ENCODE measurements at places on chromosomes 4 and X.

- no peak for DNase-seq
Measured at GRCh38 chr4:113071805-113072204, 22.4 kb downstream of the ANK2 start.

DNA sequence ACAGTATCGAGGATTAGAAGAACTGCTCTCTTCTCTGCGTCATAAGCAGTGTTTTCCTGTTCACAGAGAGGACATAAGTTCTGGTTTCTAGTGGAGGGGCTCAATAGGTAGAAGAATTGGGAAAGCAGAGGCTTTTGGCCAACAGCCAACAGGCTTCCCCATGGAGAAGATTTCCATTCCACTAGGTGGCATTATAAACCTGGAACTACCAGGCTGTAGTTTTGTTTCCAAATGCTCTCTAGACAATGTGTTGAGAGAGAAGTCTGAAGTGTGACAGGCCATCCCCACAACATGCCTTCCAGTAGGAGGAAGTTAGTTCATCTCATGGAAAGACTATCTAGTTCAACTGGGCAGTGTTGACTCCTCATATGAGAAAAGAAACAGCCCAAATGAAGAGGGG, 63.8 kb upstream of the ANXA10 start:
- no peak for DNase-seq

DNA sequence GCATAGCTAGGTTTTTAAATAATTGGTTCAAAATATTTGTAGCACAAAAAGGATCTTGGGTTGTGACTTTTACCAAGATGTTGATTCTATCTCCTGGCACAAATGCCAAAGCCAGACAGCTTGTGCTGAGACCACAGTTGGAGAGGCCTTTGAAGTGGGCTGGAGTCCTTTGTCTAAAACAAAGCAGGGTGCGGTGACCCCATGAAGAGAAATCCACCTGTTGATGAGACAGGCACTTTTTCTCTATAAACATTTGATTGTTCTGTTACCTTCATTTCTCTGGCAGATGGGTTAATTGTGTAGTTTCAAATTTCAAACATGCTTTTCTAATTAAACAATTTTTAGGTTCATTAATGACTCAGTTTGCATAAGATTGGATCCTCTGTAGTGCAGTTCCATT, 56.7 kb downstream of the STOX2 start:
- DNase-seq = no peak

DNA sequence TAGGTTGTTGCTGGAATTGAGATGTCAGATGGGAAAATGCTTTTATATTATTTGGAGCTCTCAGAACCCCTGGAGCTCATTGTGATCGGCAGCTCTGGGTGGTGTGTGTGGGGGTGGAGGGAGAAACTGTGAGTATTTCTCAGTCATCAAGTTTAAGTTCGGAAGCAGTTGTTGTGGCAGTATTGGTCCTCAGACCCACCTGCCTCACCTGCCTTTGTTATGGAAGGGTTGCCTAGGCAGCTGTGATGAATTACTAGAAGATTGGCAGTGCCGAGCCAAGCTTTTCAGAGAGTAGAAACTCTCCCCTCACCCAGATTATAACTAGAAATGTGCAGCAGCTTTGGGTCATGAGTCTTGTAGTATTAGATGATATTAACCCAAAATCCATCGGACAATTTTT, 9.5 kb downstream of the IGSF1 start:
- DNase-seq = no peak

GRCh38 chr4:164894702-164895101, 17.7 kb downstream of the APELA start:
- DNase-seq = no peak

GRCh38 chr4:143375326-143376073, 38.8 kb downstream of the GAB1 start:
- DNase-seq = no peak

- DNase-seq = no peak
Measured at GRCh38 chr4:8073206-8073863, 85.3 kb downstream of the ABLIM2 start.

DNA sequence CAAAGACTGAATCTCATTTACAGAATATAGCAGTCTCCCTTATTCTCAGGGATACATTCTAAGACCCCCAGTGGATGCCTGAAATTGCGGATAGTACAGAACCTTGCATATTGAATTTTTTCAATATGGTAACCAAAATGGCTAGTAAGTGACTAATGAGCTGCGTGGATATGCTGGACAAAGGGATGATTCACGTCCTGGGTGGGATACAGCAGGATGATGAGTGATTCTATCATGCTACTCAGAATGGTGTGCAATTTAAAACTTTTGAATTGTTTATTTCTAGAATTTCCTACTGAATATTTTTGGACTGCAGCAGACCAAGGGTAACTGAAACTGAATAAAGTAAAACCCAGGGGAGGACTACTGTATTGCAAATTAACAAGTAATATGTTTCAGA, 66.7 kb downstream of the STAG2 start:
- no peak for DNase-seq
